ENCODE measurements at places on chromosomes 2 and 18.

- DNase-seq, result no peak
Measured at GRCh38 chr2:6640621-6641015, 225.1 kb downstream of the CMPK2 start.

DNA sequence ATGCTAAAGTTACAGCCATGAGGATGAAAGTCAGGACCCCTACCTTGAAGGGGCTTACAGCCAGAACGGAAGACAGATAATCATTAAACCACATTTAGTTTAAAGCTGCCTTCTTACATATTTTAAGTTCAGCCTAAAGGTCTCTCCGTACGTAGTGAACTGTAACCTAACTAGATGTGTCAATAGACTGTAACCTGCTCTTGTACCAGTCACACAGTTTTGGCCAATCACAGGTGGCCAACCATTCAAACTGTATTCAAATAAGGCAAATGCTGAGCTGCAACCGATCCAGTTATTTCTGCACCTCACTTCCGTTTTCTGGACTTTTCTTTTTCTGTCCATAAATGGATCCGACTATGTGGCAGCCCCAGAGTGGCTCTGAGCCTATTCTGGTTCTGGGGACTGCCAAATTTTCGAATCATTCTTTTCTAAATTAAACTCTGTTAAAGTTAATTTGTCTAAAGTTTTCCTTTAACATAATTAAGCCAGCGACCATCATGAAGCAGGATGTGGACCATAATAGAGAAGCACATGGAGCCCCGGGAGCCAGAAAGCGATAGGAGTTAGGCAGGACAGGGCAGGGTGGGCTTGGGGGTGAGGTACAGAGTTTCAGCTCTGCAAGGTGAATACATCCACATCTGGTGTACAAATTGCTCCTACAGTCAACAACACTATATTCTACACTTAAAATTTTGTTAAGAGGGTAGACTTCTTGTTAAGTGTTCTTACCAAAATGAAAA, 48.4 kb upstream of the YPEL5 start:
- no peak for DNase-seq

- no peak for DNase-seq
Measured at GRCh38 chr2:23918837-23919489, 8.0 kb downstream of the ATAD2B start.

GRCh38 chr18:42549596-42549995, 565.9 kb downstream of the RIT2 start:
- DNase-seq, result no peak

DNA sequence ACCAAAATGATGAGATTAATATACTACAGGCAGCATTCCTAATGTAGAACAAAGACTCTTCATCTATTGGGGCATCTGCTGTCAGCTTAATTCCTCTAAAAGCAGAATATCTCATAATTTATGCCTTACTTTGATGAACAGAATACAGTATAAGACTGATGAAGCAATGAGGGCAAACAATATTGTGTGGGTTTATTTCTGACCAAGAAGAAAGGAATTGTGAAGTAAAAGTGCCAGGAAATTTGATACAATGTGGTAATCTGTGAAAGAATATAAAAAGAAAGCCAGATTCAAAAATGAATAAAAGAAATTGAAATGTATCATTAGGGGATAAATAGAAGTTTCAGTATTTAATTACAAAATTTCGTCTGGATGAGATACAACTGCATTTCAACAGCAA, 78.8 kb upstream of the TTC21B start:
- DNase-seq, result no peak

GRCh38 chr2:114714313-114714712, 271.9 kb downstream of the DPP10 start:
- no peak for DNase-seq

All from activated T-cell treated with anti-CD3 and anti-CD28 coated beads for 1 hour (primary cell).